Stimulated activated CD4-positive, alpha-beta T cell treated with anti-CD3 and anti-CD28 coated beads, Interleukin-15, amount 100 ng/mL, for 24 hours (primary cell): ENCODE measurements at places on chromosomes 2 and 18.
A peak's percentile ranks its signal among the peaks of the same experiment; 100 is the strongest.

- no peak for DNase-seq
These were observed 4.2 kb upstream of the ZBTB7C start for GRCh38 chr18:48413342-48413741.

DNA sequence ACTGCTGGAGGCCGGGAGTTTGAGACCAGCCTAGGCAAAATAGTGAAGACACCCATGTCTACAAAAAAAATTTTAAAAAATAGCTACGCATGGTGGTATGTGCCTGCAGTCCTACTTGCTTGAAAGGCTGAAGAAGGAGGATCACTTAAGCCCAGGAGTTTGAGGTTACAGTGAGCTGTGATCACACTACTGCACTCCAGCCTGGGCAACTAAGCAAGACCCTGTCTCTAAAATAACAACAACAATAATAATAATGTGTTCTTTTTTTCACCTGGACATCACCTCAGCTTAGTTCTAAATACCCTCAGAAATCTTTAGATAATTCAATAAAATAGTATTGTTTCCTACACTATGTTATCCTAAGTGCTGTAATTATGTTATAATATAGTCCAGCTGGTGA lies 397.1 kb upstream of the ZNF804A start:
- no peak for DNase-seq

DNA sequence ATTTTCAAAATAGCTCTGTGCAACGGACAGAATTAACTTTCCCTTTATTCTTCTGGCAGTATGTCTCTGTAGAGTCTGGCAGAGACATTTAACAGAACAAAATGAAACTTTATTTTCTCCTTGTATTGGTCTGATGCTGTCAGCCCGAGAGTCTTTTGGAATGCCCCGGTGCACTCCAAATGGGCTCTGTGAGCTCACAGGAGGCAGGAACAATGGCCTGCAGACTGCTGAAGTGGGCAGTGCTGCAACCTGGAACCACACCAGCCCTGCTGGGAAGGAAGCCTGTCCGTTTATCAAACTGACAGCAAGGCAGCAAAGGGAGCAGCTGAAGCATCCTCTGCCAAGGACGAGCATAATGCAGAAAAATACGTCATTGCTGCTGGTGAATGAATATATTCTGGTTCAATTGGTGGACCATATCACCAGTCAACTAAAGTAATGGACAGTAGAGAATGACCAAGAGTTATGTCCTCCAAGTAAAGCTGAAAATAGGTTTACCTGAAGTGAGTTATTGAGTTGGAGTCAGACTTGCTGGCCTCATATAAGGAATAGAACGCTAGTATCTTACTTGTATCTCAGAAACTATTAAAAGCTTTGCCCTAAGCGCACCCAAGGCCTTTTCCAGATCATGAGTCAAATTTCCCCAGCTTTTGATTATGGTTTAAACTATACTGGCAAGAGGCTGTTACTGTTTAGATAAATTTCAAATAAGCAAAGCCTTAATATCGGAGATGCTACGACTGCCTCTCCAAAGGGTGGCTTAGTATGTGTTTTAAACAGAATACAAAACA lies 207.6 kb upstream of the TANK start:
- no peak for DNase-seq

DNA sequence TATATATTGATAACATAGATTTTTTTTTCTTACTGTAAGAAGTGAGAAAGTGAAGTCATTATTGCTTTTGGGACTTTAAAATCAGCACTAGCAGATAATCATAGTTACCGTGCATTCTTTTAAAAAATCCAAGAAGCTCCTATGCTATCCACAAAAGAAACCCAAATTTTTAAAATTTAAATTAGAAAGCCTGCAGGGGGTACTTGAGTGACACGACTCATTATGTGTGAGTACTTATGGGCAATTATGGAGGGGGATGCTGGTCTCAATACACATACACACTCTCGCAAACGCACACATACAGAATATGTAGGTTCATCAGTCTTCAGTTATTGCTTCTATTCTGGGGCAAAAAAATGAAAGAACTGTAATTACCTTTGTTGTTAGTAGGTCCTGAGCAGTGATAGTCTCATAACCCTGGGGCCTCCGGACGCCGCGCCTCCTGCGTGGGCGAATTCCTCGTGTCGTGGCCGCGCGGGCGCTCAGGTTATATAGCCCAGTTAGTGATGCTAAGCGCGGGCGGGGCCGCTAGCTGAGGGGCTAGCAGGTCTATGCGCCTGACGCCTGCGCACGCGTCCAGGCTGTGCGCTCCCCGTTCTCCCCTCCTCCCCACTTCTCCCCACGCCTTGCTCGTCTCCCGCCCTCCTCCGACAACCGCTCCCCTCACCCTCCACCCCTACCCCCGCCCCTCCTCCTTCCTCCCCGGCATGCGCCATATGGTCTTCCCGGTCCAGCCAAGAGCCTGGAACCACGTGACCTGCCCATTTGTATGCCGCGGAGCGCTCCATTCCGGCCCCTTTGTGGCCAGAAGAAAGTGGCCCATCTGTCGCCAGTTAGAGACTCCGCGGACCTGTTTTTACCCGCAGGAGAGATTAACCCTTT lies at the start of gene NEUROD1:
Gene NEUROD1, minus strand, starts transcription at position 463 of the 882 bp plus-strand sequence. CDS start 1,657 bp downstream, outside the sequence.
- peak; percentile 40 for DNase-seq

GRCh38 chr2:189252991-189253675 lies 73.6 kb upstream of the COL5A2 start:
- DNase-seq = no peak

GRCh38 chr2:86794861-86795260 lies 4.1 kb upstream of the CD8A start:
- no peak for DNase-seq

DNA sequence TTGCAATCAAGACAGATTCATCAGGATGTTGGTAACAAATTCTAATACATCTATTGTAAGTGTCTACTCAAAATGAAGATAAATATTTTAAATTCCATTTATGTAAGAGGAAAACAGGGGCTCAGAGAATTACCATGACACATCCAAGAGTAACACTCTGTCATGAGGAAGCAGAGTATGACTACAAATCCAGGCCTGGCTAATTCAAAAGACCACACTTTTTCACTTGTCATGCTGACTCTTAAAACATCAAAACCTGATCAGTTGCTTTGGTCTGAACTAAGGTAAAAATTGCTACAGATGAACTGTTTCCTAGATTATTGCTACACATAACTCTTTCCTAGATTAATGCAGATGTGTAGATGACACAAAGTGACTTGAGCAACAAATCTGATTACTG lies 880.6 kb downstream of the TSN start:
- no peak for DNase-seq

DNA sequence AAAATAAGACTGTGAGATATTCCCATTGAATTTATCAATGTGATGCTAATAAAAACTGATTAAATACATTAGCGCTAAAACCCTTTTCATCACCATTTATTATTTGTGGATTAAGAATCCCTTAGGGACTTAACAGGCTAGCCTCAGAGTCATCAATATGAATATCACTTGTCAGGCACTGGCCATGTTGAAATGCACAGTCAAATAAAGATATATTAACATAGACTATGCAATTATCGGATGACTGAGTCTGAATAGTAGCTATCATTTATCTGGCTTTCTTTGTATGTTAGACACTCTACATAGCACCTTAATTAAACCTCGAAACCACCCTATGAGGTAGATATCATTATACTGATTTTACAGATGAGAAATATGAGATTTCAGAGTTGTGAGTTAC lies 213.6 kb downstream of the RDH14 start:
- DNase-seq = no peak

DNA sequence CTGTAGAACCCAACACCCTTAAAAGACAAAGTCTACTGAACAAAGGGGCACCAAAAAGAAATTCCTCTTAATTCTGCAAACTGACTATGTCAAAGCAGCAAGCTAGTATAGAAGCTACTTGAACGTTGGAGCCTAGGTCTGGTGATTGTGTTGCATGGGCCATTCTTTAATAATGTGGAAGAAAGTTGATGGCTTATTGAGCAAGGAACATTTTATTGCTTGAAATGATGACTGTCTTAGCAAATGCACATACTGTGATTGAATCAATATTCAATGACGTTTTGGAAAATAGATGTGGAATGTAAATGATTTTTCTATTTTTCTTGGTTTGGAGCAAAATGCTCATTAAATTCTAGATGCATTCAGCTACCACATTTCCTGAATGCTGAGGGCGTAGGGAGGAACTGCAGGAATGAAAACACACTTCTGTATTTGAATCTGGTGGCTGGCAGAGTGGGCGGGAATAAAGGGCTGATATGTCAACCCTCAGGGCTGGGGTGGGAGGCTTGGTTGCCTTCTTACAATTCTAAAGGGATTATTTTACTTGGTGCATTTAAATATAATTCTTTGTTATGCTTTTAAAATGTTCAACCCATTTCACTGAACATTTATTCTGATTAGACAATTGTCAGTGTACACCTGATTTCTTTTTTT lies 26.5 kb downstream of the MYO3B start:
- DNase-seq = no peak

- DNase-seq = no peak
These were observed 6.1 kb upstream of the DAW1 start for GRCh38 chr2:227865291-227865690.

- DNase-seq = no peak
These were observed 48.5 kb downstream of the SMAD7 start for GRCh38 chr18:48902023-48902855.
